HCEC 1CT (cell line): ENCODE measurements at places on chromosomes 13 and 19.
A peak's percentile ranks its signal among the peaks of the same experiment; 100 is the strongest.

GRCh38 chr19:42131149-42132029, 857 bp downstream of the POU2F2 start:
- DNase-seq: no peak

- DNase-seq: peak; percentile 89
These were observed 23.5 kb downstream of the URI1 start for GRCh38 chr19:29965492-29965891.

GRCh38 chr19:42309686-42310085, 3.4 kb upstream of the TMEM145 start:
- no peak for DNase-seq

GRCh38 chr13:84655677-84656076, 773.4 kb upstream of the SLITRK1 start:
- DNase-seq: no peak

- no peak for DNase-seq
These were observed 70.7 kb upstream of the ZNF30 start for GRCh38 chr19:34856052-34856451.

- DNase-seq: no peak
These were observed 38.0 kb upstream of the ZNF573 start for GRCh38 chr19:37817180-37817981.

DNA sequence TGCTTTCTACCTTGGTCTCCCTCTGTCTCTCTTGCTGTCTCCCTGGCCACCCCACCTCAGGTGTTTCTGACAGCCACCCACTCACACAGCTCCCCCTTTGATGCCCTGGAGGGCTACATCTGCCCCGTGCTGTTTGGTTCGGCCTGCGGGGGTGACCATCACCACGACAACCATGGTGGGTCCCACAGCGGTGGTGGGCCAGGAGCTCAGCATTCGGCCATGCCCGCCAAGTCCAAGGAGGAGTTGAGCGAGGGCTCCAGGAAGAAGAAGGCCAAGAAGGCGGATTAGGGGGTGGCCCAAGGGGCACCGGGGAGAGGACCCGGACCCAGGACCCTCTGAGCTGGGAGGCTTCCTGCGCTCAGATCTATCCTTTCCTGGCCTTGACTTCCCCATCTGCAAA, 27.1 kb downstream of the TMEM38A start:
- no peak for DNase-seq

DNA sequence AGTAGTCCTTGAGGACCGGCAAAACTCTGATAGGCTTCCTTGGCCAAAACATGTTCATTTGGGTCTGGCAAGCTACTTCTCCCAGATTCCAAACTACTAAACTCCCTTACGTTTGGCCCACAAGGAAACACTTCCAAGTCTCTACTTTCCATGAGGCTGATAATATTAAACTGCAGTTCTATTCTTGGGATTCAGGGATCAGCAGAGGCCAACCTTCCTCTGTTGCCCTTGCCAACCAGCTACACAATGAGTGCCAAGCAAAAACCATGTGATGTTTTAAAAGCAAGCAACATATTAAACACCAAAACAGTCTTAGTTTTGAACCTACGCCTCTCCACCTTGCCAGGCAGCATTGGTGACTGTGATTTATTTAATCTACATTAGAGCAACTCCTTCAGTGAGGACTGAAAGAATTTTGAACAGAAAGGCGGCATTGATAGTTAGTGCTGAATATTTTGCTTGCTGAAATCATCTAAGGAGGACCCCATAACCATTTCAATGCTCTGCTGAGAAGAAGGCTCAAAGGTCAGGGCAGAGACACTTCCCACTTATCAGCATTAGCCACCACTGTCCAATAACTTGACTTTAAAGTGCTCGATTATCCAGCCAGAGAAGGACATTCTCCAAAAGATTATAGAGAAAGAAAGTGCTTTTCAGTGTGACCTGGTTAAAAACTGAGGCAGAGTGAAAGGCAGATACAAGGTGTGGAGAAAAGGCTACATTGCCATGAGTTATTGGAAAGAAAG, 287.1 kb downstream of the TBC1D4 start:
- no peak for DNase-seq

- DNase-seq: no peak
These were observed 116.5 kb downstream of the GPC6 start for GRCh38 chr13:93343097-93343496.

DNA sequence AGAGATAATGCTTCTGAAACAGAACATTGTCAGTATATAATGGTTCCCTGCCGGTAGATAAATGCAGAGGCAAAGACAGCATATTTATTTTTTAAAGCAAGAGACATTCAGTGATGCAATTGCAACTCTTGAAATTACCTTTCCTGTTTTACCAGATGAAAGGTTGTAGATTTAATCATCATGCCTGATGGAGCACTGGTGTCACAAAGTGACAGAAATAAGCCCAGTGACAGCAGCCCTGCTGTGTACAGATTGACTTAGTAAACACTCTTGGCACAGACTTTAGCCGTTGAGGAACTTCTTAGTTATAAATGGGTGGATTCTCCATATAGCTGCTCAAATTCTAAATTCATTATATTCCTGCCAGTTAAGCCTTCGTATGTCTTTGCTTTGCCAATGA, 172.5 kb downstream of the ITGBL1 start:
- no peak for DNase-seq

DNA sequence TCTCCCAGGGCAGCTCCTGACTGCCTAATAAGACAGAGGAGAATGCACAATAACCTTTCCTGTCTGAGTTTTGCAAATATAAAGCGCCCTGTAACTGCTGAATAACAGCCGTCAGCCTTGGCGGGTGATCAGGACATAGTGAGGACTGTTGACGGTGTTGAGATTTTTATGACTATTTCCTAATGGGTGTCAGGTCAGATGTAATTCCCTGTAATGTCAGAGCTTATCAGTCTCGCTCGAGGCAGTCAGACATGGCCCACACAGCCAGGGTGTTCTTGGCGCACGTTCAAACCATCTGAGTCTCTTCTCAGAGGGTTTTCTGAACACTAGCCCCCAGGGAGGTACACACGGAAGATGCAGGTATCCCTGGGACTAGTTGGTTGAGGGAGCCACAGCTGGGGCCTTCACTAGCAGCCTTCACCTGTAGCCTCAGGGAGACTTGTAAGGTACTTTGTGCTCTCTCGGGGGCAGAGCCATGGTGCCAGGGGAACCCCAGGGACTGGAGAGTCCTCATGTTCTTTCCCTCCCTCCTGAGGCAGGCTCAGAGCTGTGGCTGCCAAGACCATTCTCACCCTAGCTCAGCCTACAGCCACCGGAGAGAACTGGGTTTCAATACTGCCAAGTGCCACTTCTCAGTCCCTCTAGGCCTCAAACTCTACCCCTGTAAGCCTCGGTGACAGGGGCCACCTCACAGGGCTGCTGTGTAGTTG, 213.1 kb downstream of the UQCRFS1 start:
- DNase-seq: no peak

- DNase-seq: no peak
These were observed 658 bp upstream of the ISOC2 start for GRCh38 chr19:55461974-55462626.

GRCh38 chr13:87198371-87198770, 472.8 kb upstream of the SLITRK5 start:
- no peak for DNase-seq

DNA sequence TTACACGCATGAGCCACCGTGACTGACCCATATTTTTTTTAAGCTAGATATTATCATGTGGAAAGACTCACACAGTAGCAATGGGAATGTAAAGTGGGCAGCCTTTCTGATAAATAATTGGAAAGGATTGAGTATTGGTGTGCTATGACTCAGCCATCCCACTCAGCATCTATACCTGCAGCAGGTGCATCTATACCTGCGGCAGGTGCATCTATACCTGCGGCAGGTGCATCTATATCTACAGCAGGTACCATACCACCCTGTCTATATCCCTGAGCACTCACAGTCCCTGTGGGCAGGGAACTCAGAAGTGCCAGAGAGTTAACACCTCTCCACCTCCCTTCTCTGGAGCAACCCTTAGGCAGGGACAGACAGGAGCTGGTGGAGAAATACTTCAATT, 5.2 kb upstream of the LRRC8E start:
- peak; percentile 17 for DNase-seq

DNA sequence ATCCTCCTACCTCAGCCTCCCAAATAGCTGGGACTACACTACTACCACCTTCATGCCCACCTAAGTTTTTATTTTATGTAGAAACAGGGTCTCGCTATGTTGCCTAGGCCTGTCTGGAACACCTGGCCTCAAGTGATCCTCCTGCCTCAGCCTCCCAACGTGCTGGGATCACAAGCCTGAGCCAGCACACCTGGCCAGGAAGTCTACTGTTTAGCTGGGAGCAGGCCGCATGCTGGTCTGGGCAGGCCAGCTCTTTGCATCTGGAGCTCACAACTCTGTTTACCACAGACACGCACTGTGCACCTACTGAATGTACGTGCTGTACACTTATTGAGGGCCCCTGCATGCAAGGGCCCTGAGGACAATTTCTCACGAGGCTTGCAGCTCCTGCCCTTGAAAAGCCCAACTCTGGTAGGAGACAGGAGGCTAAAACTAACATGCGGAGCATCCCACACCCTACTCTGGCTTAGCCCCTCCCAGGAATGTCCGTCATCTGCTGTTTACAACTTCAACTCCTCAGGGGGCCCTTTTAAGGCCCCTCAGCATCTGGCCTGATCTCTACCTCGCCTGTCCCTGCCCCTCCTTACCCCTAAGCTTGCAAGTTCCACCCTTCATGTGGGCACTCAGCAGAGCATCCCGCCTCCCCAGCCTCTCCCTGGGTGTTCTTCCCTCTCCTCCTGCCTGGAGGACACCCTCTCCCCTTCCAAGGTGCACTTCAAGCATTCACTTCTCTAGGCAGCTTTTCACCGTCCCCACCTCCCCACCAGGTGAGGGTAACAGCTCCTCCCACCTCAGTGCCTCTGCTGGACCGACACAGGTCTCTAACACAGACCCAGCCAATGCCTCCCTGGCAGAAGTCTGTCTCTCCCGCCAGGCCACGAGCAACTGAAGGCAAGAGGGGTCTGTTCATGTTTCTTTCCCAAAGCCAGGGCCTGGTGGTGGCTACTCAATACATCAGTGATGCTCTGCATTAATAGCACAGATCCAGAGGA, 114.2 kb upstream of the UQCRFS1 start:
- no peak for DNase-seq

DNA sequence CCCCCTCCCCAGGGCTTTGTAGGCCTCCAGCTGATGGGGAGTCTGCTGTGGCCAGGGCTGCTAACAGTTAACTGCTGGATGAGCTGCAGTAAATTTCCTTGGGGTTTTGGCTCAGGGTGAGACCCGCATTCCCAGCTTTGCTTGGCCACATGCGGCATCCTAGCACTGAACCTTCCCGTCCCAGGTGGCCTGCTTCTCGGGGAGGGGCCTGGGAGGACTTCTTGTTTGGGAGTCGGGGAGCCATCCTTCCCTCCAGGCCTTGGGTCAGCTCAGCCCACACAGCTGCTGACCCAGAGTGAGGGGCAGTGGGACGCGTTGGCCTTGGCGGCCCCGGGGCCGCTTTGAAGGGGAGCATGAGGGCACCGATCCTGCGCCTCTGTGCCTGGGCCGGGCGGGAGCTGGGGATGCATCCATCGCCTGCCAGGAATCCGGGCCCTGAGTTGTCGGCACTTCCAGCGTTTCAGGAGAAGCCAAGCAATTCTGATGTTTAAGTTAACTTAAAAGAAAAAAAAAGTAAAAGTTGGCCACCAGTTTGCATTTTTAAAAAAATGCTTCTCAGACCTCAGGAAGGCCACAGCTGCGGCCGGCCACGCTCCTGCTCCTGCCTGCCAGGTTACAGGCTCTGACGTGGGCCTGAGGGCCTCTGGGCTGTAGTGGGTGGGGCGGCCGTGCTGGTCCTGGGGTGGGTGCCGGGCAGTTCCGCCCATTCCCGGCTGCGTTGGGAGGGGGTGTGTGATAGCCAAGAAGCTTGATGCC, 27.7 kb downstream of the CRTC1 start:
- DNase-seq: no peak

DNA sequence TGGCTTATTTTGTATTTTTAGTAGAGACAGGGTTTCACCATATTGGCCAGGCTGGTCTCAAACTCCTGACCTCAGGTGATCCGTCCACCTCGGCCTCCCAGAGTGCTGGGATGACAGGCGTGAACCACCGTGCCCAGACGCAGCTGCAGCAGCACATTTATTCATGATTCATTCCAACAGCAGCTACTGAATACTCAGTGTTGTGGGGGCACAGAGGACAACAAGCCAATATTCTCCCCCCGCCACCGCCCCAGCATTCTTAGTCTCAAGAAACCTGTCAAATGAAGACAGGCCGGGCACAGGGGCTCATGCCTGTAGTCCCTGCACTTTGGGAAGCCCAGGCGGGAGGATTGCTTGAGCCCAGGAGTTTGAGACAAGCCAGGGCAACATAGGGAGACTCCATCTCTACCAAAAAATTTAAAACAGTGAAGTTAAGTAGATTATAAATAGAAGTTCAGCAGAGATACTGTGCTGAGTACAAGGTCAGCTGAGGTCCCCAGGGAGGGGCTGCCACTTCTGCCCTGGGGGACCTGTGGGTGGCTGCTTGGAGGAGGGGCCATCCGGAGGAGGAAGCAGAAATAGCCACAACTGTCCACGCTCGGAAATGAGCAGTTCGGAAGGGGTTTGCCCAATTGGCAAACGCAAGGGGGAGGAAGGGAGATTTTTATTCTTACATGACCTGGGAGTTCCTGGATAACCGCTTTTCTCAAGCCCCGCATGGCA, 4.3 kb downstream of the DOT1L start:
- DNase-seq: peak; percentile 60

DNA sequence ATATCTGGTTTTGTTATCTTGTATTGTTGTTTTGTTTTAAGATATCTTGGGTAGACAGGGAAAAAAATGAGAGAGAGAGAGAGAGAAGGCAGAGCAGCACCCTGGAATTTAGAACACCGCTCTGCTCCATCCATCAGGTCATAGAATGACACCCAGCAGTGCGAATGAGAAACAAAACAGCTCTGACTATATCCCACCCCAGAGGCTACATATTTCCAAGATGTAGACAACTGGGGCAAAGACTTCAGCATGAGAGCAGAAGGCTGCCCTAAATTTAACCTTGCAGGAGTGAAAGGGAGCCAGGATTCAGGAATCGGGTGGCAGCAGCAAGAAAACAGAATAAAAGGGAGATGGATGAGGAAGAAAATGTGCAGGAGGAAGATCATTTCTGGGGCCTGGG, 46.5 kb downstream of the TNFSF13B start:
- no peak for DNase-seq

DNA sequence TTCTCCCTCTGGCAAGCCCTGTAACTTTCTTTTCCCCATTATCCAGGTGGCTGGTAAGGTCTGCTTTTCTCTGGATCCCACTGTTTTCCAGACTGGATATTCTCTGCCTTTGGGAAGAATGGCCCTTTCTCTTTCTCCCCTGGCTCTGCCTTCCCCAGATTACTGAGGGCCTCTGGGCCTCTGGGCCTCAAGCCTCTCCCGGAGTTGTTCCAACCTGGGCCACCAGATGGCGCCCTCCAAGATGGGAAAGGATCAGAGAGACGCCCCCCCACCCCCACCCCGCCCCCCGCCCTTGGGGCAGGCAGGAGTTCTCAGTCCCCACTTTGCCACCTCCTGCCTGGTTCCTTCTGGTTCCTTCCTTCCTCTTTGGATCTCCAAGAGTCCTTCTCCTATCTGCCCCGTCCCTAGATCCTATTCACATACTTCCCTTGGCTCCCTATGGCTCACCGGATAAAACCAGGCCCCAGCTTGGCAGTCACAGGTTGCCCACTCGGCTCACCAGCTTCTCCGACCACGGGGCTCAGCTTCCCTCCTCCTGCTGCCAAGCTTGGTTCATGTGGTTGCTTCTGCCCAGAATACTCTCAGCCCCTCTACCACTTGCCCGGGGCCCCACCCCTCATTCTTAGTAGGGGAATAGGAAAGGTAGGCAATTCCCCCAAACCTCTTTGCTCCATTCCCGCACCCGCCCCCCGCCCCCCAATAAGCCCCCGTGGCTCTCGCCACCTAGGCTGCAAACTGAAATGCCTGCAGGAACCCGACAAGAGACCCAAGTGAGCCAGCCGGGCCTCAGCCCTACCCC, 13.1 kb downstream of the EPS8L1 start:
- no peak for DNase-seq

GRCh38 chr13:67506407-67506806, 276.3 kb upstream of the PCDH9 start:
- no peak for DNase-seq
